Activated CD4-positive, alpha-beta T cell treated with anti-CD3 and anti-CD28 coated beads for 24 hours (primary cell): ENCODE measurements at places on chromosomes 7 and 10.
A peak's percentile ranks its signal among the peaks of the same experiment; 100 is the strongest.

GRCh38 chr7:4226524-4226882, 455.6 kb upstream of the FOXK1 start:
- no peak for DNase-seq

DNA sequence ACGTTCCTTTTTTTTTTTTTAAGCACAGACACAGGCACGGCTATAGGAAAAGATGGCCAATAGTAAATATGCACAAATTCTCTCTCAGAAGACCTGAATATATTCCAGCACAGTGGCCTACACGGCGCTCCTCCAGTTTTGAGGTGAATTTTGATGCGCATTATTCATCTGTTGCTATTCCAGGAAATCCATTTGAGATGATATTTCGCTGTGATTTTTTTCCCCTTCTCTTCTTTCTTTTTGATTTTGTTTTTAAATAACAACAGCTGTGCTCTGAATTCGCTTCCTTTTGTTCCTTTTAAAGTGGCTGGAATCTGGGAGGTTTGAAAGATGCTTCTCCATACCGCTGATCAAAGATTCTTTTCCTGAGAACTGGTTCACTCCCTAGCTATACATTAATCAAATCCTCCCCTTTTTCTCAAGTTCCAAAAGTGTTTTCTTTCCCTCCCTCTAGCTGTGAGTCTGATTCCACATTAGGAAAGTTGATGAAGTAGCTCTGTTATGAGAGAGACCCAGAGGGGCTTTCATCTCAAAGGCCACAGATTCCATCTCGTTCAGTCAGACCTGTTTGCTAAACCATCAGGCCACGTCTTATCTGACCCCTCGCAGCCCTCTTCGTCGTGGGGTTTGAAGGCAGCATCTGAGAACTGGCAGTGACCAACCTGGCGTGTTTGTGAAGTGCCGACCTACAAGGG, 602.7 kb upstream of the NRP1 start:
- DNase-seq, result no peak

DNA sequence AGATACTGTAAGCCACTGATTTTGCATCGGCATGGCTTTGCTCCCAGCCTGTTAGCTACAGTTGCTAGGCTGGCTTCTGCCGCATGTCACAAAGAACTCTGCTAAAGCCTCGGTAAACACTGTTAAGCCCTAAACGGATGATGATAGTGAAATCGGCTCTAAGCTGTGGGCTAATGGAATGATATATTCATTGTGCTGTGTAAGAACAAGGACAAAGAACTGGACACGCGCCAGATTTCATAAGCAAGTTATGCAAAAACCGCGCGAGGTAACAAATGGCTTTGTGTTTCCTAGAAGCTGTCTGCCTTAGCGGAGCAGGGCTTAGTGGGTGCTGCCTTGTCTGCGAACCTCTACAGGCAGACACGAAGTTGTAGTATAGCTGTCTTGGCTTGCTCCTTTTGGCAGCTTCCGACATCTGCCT, 331.3 kb upstream of the COBL start:
- DNase-seq, result no peak

GRCh38 chr7:111509288-111509687, 53.0 kb downstream of the IMMP2L start:
- no peak for DNase-seq

DNA sequence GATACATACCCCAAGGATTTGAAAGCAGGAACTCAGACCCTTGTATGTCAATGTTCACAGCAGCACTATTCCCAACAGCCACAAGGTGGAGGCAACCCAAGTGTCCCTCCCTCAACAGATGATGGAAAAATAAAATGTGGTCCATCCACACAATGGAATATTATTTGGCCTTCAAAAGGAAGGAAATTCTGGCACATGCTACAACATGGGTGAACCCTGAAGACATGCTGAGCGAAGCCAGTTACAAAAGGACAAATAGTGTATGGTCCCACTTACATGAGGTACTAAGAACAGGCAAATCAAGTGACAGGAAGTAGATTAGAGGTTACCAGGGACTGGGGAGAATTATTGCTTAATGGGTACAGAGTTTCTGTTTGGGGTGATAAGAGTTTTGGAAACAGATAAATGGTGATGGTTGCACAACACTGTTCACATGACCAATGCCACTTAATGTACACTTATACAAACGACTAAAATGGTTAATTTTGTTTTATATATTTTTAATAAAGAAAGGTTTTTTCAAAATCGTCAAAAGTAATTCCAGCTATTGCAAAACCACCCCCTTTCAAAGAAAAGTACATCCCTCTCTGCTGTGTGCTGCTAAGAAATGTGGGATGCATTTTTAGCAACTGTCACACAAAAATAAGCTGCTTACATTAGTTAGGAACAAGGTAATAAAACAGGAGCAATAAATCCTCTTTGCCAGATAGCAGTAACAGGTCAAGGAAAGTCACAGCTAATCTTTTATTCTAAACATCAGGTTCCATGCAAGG, 85.7 kb downstream of the GRB10 start:
- DNase-seq, result no peak

GRCh38 chr7:5653661-5654060, 127.8 kb downstream of the RNF216 start:
- DNase-seq, result no peak

DNA sequence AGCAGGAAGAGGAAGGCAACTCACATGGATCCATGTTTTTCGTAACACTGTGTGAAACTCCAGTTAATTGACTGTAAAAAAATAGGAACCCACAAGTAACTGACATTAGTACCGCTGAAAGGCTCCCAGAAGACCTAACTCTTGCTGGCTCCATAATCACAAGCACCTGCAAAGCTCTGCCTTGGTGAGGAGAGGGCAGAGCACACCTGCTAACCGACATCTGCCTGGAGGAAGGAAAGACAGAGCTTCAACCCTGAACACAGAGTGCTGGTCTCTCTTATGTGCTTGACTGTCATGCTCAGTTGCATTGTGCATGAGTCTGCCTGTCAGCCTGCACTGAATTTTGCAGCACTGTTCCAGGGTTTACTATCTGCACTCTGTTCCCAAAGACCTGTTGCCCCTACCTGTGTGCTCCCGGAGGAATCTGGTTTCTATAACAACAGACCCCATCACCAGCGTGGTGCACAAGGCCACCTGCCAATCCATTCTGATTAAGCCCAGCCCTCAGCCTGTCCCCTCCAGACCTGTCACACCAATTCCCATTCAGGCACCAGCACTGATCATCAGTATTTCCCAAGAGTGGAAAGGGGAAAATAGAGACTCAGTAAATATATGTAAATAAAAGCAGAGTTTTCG, 63.1 kb upstream of the ANKRD1 start:
- no peak for DNase-seq

- DNase-seq, result no peak
Measured at GRCh38 chr10:99828464-99828863, 46.0 kb downstream of the ABCC2 start.

DNA sequence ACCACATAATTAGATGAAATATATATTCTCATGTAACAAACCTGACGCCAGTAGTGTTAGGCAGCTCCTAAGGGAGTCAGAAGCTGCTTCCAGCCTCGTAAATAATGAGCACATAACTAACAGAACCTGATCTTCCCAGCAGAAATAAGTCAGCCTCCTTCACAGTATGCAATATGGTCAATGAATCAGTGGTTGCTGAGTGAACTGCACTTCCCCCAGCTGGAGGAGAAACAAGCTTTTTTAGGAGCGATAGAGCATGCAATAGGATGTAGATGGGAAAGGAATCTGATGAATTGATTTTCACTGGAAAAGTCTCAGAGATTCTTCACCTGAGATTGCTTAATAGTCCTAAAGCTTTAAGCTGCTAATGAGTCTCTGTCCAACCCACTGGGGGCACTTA, 337.2 kb upstream of the LRGUK start:
- DNase-seq, result no peak

DNA sequence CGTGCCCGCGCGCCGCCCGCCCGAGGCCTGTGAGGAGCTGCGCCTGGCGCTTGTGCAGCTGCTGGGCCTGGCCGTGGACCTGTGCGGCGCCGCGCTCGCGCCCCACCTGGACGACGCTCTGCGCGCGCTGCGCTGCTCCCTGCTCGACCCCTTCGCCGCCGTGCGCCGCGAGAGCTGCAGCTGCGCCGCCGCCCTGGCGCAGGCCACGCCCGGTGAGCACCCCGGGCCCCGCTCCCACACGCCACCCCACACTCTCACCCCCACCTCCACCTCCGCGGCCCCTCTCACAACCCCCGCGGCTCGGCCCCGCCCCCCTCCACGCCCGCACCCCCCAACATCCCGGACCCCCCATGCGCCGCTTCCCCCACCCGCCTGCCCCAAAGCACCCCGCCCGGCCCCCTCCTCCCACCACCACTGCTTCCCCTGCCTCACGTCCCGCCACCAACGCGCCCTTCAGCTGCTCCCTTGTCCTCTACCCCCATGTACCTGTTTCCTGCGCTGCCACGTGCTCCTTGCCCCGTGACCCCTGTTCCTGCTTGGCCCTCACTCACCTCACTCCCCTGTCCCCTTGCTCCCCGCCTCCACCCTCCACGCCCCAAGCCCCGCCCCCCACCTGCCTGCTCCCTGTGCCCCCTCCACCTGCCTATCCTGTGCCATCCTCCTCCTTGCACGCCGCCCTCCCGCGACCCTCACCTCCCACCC, at the start of gene PRKAR1B:
TSS of gene PRKAR1B (minus strand) at position 178 of the 702 bp plus-strand sequence. CDS start 15,776 bp downstream, outside the sequence.
- peak; percentile 22 for DNase-seq

DNA sequence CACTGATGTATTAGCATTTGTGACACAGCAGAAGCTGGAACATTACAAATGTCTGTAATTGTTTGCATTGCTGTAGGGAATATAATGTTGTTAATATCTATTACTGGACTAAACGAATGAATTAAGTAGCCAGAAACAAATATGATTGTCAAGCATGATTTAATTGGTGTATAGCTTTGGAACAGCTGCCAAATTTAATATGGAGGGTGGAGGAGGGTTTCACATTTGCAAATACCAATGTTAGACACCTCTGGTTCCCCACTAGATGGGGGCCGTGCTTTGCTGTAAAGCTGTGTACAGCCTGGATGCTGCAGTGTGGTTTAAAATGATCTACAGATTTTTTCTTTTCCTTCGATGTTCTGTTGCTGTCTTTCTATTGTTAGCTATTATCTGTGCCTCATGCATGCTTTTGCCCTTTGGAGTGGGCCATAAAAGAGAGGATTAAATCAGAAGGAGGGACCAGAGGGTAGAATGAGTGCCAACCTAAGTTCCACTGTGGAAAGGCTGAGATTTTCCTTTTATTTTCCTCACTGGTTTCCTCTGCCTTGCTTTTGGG, 23.1 kb downstream of the DNAJB9 start:
- DNase-seq, result no peak

GRCh38 chr7:106424476-106425016, 139.8 kb upstream of the NAMPT start:
- no peak for DNase-seq

DNA sequence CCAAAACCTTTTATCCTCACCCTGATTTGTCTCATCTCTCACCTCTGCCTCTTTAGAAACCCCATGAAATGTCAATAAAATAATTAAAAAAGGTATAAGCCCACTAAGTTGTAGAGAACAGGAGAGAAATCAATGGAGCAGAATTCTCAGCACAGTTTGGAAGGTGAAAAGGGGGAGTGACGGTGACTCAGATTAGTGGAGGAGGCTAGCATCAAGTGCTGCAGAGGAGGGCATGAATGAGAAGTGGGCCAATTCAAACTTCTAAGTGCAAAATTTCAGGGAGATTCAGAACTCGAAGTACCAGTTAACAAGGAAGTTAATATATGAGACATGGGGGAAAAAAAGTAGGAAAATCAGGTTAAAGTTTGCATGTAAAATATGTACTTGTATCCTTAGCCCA, 34.9 kb upstream of the ETV1 start:
- DNase-seq, result no peak

- DNase-seq, result no peak
Measured at GRCh38 chr10:84681781-84682180, 353.4 kb downstream of the CCSER2 start.

- no peak for DNase-seq
Measured at GRCh38 chr10:132310701-132311337, 3.1 kb upstream of the STK32C start.
